Stimulated activated CD4-positive, alpha-beta T cell treated with anti-CD3 and anti-CD28 coated beads, Interleukin-2, amount 100 ng/mL, for 48 hours (primary cell): ENCODE measurements at places on chromosomes 6 and 20.

GRCh38 chr20:9300080-9300479 is 214.3 kb upstream of the LAMP5 start:
- no peak for DNase-seq

DNA sequence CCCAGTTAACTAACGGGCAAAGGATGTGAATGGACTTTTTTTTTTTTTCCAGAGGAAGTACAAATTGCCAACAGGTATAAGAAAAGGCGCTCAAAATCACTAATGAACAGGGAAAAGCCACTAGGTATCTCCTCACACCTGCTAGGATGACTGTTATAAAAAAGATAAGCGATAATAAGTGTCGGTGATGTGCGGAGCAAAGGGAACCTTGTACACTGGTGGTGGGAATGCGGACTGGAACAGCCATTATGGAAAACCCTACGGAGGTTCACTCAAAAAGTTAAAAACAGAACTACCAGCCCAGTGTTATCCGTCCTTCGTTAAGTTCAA is 787 bp upstream of the RAB32 start:
- no peak for DNase-seq

GRCh38 chr20:40506537-40506939 is 182.5 kb downstream of the MAFB start:
- DNase-seq = no peak

DNA sequence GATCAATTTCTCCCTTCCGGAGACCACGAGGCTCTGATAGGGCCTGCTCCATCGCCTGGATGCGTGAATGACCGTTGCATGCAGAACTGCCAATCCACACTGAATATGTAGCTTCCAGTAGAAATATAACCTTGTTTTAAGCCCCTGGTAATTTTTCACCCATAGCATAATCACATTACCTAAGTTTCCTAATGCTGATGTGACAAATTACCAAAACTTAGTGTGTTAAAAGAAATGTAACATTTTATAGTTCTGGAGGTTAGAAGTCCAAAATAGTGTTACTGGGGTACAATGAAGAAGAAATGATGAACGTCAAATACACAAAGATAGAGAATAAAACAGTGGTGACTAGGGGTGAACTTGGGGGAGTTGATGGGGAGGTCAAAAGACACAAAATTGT is 22.0 kb upstream of the SIRPD start:
- DNase-seq = no peak

DNA sequence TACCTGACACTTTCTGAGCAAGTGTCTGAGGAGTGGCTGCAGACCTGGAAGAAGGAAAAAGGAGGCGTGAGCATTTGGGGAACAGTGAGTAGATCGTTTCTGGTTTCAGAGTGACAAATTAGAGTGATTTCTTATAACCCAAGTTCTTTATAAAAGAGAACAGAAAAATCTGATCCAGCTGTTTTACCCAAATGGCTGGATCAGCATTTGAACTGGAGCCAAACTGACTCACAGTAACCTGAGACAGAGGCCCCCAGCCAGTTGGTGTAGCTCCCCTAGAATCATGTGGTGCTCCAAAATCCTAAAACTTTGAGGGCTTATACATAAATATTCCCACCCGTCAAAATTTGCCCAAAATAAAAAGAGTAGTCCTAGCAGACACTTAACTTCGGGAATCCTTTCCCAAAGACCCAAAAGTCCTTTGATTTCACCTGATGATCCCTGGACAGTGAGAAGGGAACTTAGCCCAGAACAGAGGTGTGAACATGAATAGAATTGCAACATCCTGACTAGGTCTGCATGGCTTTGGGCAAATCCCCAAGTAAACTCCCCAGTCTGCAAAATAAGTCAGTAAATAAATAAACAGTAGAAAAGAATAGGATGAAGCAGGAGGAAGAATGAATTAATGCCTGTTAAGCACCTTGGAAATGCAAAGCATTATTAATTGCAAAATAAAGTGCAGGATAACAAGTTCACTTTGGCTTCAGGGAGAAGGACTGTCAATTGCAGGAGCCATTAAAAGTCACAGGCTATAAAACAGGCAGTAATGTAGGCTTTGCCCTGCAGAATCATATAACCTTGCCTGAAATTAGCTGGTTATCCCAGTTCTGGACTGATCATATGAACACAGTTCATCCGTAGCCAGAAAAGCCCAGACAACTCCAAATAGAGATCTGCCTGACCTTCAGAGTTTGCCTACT is 262.0 kb upstream of the JARID2 start:
- no peak for DNase-seq
